Stimulated activated CD4-positive, alpha-beta T cell treated with anti-CD3 and anti-CD28 coated beads, Interleukin-4, amount 100 ng/mL, for 1 hour (primary cell): ENCODE measurements at places on chromosomes 12 and 14.

DNA sequence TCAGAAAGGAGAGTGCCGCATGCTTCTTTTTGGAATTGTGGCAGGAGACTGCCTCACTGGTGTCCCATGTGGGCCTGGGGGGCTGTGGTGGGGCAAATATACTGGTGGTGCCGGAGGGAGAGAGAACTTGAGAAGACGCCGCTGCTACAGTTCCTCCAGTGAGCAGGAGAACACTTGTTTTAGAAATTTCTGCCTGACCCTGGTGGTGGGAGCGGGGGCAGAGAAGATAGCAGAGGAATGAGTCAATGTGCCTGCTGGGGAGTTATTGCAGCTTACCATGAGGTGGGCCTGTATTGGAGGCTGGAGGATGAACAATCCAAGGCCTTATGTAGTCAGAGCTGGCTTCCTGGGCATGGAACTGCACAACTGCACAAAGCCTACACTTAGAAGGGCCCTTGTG is 211.8 kb downstream of the SNAPC1 start:
- DNase-seq = no peak

GRCh38 chr12:116906285-116906684 is 4.5 kb upstream of the FBXW8 start:
- DNase-seq = no peak

DNA sequence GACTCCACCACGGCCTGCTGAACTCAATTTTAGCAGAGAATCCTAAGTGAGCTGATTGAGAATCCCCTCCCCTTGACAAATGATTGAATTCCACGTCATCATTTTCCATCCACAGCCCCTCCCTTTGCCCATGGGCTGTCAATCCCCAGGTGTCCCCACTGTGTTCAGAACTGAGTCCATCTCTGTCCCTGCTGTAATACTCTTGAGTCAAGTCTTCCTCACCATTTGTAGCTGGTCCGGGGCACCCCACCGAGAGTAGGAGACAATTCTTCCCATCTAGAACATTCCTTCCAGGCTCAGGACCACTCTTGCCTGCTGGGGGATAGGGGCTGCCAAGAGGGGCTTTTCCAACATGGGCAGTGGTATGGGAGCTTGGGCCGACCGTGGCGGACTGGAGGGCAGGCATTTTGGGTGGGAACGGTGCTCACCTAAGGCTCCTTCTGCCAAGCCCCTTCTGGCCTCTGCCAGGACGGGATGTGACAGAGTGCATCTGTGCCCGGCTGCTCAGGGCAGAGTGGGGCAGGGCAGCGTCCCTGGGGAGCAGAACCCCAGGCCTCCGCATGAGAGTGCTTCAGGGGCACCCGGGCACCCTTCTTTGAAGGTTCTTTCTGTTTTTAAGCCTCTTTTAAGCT is 218.1 kb upstream of the RTL1 start:
- DNase-seq = no peak

GRCh38 chr12:16955083-16955657 is 349.2 kb upstream of the LMO3 start:
- DNase-seq = no peak

DNA sequence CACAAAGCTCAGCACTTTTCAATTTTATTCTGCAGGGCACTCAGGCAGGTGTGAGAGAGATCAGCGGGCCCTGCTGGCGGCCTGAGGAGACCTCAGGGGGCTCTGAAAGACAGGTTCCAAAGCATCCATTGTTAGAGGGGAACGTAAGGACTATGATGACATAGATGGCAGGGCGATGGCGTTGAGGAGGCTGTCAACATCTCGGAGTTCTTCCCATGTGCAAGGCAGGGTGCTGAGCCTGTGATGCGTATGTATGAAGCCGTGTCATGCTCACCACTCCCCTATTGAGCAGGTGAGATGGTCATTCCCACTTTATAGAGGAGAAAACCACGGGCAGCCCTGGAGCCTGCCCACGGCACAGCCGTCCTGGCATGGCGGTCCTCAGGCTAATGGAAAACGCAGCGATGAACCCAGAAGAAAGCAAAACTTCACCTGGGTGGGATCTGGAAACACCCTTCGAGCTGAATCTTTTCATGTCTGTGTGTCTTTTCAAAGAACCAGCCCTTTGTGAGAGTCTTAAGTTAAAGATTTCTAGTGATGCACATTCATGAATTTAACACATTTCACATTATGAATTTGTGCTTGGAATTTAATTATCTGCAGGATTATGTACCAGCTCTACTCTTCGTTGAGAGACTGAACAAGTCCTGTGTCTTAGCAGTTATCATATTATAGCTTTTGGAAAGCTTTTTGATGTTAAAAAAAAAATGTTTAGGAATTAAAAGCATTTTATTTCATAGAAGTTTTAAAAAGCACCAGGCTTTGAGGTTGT is 64.7 kb downstream of the RIMBP2 start:
- no peak for DNase-seq

DNA sequence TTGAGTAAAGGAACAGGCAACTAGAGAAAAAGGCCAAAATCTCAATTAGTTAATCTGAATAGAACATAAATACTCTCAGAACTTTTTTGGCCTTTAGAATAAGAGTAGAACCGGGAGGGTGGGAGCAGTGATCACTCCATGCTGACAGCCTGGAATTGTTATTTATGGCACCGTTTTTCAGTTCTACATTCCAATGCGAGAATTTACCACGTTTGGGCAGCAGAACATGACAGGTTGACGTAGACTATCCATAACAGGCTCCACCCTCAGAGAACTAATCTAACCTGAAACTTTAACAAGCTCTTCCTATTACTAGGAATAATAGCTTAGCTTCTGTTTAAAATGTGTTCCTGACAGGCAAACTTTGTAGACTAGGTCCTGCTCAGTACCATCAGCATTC is 379.1 kb downstream of the SEC23A start:
- no peak for DNase-seq

- DNase-seq = no peak
These were observed 909 bp upstream of the TAOK3 start for GRCh38 chr12:118373616-118374015.

DNA sequence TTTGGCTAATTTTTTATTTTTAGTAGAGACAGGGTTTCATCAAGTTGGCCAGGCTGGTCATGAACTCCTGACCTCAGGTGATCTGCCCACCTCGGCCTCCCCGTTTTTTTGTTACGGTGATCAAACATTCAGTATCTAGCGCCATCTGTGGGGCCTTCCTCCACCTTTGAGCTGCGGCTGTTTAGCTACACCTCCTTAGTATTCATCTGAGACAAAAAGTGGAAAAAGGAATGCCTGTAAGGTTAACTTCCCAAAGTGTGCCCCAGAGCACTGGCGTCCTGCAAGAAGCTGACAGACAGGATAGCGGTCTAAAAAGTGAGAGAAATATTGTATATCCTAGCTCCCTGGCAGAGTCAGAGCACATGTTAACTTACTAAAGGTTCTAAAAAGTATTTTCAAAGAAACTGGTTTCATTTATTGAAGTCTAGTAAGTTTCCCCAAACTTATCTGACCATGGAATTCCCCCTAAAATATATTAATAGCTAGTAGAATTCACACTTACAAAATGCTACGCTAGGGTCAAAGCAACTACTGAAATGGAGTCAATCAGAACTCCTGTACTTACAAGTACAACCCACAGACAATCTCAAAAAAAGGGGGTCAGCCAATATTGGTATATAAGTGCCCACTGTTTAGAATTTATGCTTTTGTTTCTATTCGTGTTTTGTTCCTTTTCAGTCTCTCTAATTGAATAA is 59.1 kb downstream of the DUSP16 start:
- DNase-seq = no peak

- no peak for DNase-seq
These were observed 28.7 kb downstream of the TSPAN9 start for GRCh38 chr12:3105690-3106479.

GRCh38 chr14:52068615-52069306 is at the start of gene NID2:
TSS of gene NID2 (minus strand) at chr14:52069059. CDS start at chr14:52068994, 65 bp downstream.
- peak; percentile 50 for DNase-seq

GRCh38 chr12:115988212-115988611 is 289.3 kb downstream of the MED13L start:
- DNase-seq = no peak

DNA sequence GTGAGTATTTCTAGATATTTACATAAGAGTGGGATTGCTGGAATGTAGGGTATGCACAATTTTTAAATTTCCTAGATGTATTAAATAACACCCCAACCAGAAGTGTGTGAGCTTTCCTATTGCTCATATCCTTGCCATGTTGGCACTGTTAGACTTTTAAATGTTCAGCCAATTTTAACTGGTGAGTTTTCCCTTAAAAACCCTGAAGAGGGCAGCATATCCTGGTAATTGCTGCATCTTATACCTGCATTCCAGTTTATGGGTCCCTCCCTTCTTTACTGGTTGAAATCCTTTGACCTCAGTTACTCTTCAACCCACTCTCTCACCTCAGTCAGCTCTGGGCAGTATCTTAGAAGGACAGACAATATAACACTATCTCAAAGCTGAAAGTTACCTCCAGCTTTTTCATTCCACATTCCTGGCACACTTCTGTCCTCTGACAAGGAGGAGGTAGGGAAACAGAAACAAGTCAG is 270.6 kb downstream of the PAWR start:
- no peak for DNase-seq

DNA sequence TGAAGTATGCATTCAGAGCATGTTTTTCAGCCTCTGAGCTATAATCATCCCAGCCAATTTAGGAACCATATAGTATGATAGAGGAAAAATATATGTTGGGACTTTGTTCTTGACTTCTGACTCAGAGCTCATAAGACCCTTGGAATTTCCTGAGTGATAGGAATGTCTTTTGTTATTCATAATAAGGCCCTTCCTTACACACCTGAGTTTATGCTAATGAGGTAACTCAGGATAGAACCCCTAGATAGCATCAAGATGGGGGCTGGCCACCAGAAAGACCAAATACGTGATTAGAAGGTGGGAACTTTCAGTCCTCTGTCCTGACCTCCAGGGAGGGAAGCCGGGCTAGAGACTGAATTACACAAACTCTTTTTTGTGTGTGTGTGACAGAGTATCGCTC is 32.4 kb upstream of the PLEK2 start:
- DNase-seq = no peak

DNA sequence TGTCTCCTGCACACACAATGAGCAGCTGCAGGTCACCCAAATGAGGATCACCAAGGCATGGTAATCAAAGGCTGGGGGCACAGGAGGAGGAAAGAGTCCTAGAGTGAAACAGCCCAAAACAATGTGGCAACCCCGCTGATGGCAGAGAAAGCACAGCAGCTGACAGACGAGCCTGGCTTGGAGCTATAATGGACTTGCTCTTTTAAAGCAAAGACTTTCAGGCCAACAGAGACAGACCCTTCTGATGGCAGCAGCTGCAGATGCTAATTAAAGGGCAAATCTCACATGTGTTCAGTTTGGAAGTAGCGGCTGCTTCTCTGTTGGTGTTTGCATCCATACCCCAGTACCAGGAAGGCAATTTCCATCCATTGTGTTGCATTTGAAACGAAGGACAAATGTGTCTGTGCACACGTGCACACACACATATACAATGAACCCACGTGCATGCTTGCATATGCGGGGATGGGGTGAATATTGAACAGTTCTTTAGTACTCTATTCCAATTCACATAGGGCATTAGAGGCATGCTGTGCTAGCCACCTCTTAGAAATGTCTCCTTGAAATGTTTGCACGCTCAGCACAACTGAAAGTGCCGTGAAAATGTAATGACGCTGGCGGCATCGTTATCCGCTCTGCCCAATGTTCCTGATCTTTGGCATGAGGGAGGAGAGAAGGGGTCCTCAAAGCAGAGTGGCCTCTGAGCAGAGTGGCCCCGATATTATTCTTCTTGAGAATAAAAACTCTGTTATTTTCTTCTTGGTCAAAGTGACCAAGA is 38.1 kb downstream of the CIT start:
- DNase-seq = no peak

DNA sequence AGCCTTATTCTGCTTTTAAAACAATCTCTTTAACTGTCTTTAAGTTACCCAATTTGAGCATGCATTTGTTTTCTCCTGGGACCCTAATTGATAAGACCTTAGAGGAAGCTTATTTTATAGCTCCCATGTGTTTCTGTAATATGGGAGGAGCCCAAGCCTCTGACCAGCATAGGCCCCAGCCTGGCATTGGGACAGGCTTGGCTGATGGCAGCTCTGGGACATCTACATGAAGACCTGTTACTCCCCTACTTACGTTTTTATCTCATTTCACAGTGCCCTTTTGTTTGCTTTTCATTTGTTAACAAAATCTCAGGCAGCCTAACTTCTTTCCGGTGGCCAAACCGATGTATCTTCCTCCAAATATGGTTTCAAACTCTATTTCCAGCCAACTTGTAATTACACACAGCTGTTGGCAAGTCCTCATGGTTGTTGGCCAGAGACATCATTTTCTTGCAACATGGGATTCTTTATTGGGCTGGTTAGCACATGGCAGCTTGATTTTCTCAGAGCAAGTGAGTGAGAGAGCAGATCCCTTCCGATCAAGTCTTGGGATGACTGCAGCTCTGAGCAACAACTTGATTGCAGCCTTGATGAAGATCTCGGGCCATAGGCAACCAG is 1117.5 kb downstream of the AACS start:
- no peak for DNase-seq

GRCh38 chr12:131550121-131550520 is 160.8 kb upstream of the SFSWAP start:
- DNase-seq = no peak

GRCh38 chr12:78470354-78471195 is 394.0 kb upstream of the SYT1 start:
- DNase-seq = no peak

GRCh38 chr14:74704656-74705055 is 8.2 kb downstream of the AREL1 start:
- DNase-seq = no peak

DNA sequence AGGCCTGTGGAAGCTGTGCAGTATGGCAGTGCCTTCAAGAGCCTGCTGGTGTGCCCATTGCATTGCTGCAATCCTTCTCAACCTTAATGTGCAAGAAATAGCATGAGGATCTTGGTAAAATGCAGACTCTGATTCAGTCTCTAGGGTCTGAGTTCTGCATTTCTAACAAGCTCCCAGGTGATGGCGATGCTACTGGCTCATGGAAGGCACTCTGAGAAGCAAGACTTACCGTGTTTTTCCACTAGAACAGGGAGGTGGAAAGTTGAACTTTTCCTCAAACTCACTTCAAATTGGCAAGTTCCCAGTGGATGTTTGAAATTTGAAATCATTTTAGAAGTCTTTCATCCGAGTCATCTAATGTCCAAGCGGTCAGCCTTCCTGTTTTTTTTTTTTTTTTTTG is 55.5 kb downstream of the MYRFL start:
- DNase-seq = no peak

DNA sequence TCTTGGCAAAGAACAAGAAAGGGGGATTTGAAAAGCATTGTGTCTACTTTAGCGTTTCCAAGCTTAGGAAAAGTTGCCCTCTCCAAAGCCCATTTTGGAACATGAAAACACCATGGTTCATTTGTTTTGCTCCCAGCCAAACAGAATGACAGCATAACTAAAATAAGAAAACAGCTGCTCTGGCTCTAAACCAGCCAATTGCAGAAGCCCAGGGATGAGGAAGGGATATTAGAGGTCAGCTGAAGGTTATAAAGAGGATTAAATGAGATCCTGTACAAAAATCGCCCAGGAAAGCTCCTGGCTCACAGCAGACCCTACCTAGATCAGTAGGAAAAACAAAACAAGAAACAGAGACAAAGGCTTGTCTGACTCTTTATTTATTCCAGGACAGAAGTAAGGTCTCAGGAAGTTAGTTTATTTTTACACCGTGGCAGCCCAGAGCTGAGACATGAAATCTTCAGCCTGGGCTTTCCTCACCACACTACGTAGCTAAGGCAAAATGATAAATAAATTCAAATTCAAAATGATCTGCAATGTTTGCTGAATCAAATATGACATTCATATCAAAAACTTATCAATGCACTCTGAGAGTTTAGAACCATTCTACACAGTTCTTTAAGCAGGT is 25.9 kb downstream of the SPX start:
- DNase-seq = no peak

- no peak for DNase-seq
These were observed 31.0 kb downstream of the PEBP1 start for GRCh38 chr12:118166946-118167345.

- no peak for DNase-seq
These were observed 175.6 kb upstream of the FAR2 start for GRCh38 chr12:28973491-28973890.
